ENCODE measurements at places on chromosomes 16 and 17.

GRCh38 chr16:84190731-84191388 lies at the start of gene ADAD2:
Gene ADAD2, plus strand, starts transcription at chr16:84191157. Its CDS starts 74 bp downstream, at chr16:84191231.
- DNase-seq, result peak; percentile 84

DNA sequence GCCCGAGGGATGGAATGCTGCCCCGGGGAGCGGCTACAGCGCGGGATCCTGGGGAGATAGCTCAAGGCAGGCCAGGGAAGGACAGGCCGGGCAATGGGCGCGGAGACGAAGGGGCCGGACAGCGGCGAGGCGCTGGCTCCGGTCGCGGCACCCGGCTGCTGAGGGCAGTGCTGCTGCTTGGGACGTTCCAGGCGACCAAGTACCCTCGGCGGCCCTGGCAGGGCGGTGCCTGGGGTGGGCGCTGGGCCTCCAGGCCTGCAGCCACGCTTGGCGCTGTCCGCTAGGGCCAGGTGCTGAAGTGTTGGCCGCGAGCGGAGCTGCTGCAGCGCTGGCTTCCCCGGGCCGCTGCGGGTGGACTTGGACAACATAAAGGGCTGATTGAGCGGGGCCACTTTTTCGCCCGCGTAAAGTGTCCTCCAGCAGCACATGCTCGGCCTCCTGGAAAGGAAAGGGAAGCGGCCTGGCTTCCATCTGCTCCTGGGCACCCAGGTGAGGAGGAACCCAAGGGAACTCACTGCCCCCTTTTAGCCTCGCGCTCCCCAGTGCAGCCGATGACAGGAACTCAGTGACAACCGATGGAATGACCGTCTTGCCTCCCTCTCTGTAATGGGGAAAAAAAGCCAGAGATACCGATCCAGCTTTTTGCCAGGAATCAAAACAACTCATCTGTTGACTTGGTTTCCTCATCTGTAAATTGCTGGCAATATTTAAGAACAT lies 23.7 kb downstream of the CLEC3A start:
- peak; percentile 93 for DNase-seq

DNA sequence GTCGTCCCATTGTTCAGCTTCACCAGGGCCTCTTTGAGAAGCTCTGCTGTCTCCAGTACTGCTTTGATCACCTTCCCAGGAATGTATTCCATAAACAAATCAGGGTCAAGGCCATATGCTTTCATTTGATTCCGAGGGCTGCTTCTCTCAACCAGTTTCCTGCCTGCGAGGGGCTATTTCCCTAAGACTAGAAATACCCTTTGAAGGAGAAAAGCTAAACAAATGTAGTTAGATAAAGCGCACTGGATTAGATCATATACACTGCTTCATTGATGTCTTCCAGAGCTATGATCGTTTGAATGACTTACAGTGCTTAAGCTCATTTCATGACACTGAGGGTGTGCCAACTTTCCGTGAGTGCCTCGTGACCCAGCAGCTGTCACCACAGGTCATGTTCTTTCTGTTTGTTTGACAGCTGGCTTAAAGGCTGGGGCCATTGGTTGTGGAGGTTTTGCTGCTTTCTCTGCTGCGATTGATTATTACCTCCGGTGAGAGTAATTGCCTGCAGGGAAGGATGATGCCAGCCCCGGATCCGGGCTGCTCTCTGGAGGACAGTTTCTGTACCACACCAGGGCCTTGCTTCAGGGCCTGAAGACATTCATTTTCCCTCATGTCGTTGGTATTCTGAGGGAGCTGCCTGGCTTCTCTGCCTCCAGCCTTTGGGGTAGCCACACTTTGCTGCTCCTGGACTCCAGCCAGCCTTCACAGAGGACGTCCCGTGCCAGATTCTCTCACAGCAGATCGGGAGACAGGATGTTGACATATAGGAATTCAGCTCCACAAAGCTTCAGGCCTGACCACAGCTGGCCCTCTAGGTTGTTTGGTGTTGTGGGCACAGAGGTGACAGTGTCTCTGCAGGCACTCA lies 3.9 kb downstream of the TIMM22 start:
- no peak for DNase-seq

- no peak for DNase-seq
These were observed 511.9 kb downstream of the HAPSTR1 start for GRCh38 chr16:9603316-9603715.
